ENCODE measurements at places on chromosomes 16 and 17.

- no peak for DNase-seq
Observed at GRCh38 chr17:51169340-51169739, 3.1 kb downstream of the NME2 start.

DNA sequence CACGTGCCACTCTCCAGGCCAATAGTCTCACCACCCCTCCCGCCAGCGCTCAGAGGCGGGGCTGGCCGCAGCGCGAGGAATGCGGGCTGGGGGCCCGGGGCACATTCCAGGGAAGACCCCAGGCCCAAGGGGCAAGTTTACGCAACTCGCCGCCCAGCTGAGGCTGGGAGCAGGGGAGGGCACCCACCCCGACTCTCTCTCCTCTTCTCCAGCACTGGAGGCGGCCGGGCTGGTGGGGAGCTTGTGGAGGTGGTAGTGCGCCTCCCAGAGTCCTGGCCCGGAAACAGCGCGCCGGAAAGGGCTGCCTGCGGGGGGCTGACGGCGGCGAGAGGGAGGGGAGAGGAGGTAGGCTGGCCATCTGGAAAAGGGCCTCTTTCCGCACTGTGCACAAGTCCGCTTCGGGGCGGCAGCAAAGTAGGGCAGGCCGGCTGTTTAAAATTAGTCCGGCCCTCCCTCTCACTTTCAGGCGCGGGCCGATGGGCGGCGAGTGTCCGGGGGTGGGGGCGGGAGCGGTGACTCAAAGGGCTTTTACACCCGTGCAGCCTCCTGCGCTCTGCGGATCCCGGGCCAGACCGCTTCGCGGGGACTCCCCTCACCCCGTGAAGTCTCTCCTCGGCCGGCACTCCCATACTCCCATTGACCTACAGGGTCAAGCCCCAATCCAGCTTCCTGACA, 1.1 kb downstream of the FHOD1 start:
- peak; percentile 21 for DNase-seq

- no peak for DNase-seq
Observed at GRCh38 chr17:35734396-35734795, 3.0 kb downstream of the RASL10B start.

DNA sequence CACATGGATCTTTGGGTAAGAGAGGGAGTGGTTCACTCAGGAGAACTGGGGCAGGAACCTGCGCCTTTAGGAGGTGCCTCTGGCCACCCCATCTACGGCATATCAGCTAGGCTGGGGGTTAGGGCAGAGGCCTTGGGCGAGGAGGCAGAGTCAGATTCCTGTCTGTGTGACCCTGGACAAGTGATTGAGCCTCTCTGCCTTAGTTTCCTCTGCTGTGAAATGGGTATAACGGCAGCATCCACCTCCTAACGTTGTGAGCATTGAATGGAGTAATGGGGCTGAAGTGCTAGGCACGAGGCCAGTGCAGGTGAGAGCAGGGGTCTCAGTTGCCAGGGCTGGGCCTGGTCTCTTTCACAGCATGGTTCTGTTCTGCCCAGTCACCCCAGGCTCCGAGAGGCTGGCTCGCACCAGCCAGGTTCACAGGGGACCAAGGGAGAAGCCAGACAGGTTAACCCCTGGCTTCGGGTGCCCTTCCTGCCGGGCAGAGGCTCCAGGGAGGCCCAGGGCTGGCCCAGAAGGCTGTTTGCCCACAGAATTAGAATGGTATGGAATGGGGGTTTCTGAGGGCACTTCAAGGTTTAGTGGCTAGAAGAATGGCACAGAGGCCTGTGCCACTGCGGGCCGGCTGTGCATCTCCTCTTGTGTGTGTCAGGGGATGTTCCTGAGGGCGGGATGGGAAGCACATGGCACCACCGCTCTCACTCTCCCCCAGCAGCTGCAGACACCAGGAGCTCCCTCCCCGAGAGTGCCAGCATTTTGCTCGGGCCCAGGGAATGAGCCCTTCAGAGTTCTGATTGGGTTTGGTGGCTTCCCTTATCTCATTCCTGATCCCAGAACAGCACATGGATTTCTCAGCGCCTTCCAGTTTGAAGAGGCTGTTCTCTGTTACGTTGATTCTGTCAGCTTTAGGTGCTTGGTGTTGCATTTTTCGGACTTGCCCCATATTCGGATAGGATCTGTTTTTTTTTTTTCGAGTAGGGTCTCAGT, 23.8 kb downstream of the UNC13D start:
- DNase-seq, result no peak

- no peak for DNase-seq
Observed at GRCh38 chr16:10130538-10130937, 51.7 kb downstream of the GRIN2A start.

GRCh38 chr17:34487626-34488025, 91.8 kb upstream of the TMEM132E start:
- DNase-seq, result no peak

DNA sequence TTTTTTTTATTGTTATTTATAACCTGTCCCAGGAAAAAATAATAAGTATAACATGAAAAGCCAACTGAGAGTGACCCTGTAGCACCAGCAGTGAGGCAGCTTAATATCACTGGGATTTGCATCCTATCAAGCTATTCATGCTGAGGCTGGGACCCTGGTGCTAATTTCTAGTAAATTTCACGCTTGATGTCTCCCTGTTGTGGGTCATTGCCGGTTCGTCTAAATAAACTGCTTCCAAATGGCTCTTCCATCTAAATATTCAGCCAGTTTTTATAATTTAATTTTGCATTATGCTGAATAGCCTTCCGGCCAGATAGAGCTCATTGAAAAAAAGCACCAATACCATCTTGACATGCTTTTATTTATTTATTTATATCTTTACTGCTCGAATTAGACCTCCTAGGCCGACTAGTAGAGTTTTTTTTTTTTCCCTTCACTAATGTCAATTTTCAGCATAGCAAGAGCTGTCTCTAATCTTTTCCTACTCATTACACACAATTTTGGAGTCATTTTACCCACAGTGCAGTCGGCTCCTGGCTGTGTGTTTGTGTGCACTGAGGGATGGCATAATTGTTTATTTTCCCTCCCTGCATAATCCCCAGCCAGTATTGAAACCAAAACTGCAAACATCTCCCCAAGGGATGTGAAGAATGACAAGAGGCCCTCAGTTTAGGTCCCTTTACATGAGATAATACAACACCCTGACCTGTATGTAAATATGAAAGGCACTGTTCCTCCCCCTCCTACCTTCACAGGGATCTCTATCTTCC, 168.8 kb downstream of the AATF start:
- DNase-seq, result no peak

GRCh38 chr17:31745964-31746600, 113.0 kb downstream of the COPRS start:
- DNase-seq, result no peak

GRCh38 chr16:14321542-14321941, 250.4 kb downstream of the MRTFB start:
- no peak for DNase-seq

DNA sequence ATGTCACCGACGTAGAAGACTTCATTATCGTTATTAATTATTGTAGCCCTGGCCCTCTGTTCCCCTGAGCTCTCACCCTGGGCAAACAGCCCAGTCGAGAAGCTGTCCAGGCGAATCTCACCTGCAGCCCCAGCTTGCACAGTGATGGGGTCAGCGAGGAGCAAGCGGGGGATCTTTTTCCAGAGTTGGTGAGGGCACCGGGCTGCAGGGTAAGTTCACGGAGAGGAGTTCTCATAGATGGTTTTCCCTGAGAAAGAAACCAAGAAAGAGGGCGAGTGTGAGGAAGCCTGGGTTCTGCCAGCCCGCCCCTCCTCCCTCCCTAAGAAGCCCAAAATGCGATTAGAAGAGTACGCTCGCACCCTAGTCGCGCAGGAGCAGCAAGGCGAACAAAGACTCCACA, 436 bp downstream of the SPAG5 start:
- no peak for DNase-seq

- DNase-seq, result no peak
Observed at GRCh38 chr16:56889206-56889605, 24.2 kb downstream of the SLC12A3 start.

DNA sequence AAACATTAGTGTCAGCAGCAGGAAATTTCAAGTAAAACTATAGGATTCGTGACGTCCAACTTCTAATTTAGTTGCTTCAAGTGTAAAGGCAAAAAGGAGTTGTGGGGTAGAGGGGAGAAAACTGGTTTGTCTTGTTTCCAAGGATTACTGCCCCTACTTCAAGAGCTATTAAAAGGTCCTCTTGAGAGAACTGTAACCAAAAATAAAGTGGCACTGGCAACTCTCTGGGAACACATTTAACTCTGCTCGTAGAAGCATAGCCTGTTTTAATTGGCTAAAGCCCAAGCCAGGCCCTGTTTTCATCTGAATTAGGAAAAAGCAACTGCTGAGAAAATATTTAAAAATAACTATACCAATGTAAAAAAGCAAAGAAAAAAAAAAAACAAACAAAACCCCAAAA, 51.8 kb upstream of the AKAP1 start:
- no peak for DNase-seq

DNA sequence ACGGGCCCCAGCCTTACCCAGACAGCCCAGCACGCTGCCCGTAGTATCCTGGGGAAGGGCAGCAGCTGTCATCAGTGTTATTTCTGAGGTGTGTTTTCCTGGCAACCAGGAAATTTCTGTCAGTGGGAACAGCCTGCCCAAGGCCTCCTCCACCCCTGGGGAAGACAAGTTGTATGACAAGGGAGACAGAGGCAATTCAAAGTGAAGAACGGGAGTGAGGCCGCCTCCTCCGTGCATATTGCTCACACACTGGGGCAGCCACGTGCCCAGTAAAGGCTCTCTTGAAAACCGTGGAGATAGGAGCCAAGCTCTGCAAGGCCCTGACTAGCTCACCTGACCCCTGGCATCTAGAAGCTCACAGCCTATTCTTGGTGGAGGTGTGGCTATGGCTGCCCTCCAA, 57.6 kb downstream of the RAI1 start:
- no peak for DNase-seq

- no peak for DNase-seq
Observed at GRCh38 chr16:57352636-57353047, 5.9 kb upstream of the CCL22 start.

- peak; percentile 48 for DNase-seq
Observed at GRCh38 chr17:35242158-35242804, 591 bp upstream of the SLFN5 start.

- no peak for DNase-seq
Observed at GRCh38 chr17:67613961-67614360, 103.8 kb upstream of the NOL11 start.

DNA sequence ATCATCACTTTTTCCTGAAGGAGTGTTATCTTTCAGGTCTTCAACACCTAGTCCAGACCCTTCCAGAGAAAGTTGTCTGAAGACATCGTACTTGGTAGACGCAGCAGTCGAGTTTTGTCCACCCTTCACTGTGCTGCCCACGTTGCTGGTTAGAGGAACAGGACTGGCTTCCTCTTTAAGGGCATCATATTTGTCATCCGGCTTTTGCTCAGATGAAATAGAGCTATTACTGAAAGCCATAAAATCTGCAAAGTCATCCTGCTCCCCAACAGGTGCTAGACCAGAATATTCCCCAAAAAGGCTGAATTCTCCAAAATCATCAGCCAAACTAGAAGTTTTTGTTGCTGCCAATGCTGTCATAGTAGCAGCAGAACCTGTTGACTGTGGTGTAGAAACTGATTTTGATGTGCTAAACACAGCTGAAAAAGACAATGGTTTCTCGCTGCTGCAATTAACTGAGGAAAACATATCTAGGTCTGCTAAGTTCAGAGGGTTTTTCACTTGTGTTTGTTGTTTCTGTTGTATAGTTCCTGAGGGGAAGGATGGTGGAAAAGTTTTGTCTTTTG, 55.7 kb downstream of the SYNRG start:
- no peak for DNase-seq

DNA sequence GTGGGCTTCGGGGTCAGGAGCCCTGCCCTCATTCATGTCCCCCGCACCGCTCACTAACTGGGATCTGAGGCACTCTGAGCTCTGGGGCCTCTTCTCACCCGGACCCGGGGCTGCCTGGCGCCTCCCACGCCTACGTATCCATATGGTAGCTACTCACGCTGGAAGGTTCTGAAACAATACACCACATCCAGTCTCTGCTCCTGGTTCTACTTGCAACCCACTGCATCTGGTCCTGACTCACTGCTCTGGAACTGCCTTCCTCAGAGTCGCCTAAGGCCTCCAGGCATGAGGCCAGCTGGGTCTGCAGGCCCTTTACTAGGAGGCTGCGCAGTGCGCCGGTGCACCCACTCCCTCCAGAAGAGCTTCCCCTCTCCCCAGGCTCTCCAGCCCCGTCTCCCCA, 18.1 kb downstream of the USP36 start:
- no peak for DNase-seq

- DNase-seq, result no peak
Observed at GRCh38 chr16:46404028-46404427, 217.2 kb downstream of the SHCBP1 start.

DNA sequence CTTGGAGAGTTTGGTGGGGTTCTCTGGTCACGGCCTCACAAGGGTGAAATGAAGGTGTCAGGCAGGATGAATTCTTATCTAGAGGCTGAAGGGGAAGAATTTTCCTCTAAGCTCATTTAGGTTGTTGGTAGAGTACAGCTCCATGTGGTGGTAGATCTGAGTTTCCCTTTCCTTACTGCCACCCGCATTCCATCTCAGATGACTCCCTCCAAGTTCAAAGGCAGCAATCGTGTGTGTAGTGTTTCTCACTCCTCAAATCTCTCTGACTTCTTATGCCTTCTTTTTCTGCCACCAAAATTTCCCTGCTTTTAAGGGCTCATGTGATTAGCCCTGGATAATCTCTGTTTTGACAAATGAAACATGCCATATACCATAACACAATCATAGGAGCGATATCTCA, 135.5 kb upstream of the MYOCD start:
- no peak for DNase-seq

DNA sequence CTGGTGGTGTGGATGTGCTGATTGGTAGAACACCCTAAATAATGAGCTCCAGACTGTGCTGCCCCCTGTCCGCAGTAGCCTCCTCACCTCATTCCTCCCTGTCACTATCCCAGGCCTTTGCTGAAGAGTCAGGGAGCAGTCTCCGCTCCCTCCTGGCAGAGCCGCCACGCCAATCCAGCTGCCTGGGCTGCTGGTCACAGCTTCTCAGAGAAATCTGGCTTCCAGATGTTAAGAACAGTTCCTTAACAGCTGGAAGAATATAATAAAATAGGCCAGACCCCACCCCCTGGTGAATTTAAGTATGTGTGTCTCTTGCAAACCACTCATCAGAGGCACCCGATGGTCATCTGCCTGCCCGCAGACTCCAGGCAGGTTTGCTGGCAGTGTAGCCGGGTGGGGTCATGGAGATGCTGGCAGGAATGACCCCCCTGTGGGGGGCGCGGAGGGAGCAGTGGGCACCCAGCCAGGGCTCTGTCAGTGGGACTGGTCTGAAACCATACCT, 161.0 kb downstream of the CCDC182 start:
- DNase-seq, result no peak

DNA sequence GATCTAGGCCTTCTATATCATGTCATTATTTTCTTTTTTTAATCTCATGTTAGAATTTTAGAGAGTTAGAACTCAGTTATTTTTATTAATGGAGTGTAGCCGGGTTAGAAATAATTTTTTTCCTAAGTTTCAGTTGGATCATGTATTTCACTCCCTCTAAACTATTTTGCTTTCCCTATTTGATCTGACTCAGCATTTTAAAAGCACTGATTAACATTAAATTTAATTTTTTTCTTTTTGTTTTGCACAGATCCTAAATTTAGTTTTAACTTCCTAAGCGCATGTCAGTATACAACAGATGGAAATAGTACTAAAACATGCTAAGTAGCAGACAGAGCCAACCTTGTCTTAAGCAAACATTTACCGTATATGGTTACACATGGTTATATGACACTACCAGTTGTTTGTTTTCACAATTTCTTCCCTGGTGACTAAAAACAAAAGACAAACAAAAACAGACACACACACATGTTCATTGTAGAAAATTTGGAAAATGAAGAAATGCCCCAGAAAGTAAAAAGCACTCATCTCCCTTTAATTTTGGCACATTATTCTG, 33.6 kb upstream of the RAB11FIP4 start:
- no peak for DNase-seq
